ENCODE measurements at places on chromosomes 2 and 18. TPM values are rescaled to one million over a fixed set of nuclear protein-coding genes. Genes with fewer than 3 reads are reported as not detected.

Gene HMSD
- polyA plus RNA-seq: 3.6 TPM

Gene TMEM214
- 68.9 TPM for polyA plus RNA-seq

Gene R3HDM1
- 45.2 TPM for polyA plus RNA-seq

Gene CDH2
- 109 TPM for polyA plus RNA-seq

Gene SH2D6
- polyA plus RNA-seq: 1.3 TPM

Gene TMEM247
- polyA plus RNA-seq: not detected

Gene ABCB11
- 0.10 TPM for polyA plus RNA-seq

Gene ORC4
- 145 TPM for polyA plus RNA-seq

Gene TCF23
- 0.50 TPM for polyA plus RNA-seq

Gene MC2R
- polyA plus RNA-seq: not detected

Gene TMEM17
- 6.8 TPM for polyA plus RNA-seq

Gene SLC5A7
- polyA plus RNA-seq: 1.3 TPM

Gene SCYGR7
- not detected for polyA plus RNA-seq

Gene NEUROD1
- polyA plus RNA-seq: not detected

Gene SCG2
- 0.75 TPM for polyA plus RNA-seq

Gene GPR39
- polyA plus RNA-seq: 3.3 TPM

Gene LYPD6
- 18.8 TPM for polyA plus RNA-seq

DNA sequence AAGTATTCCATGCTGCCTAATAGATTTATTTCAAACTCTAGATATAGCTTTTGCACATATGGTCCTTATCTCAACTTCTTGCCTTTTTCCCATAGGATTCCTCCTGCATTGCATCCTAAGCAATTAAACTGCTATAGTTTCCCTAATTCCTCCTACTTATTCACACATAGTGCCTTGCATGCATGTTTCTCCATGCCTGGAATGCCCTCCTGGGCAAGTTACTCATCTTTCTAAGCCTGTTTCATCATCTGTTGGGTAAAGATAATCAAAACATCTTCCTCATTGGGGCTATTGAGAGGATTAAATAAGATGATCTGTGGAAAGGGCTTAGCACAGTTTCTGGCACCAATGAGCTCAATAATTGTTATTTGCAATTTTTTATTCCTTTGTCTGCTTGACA lies 726.5 kb downstream of the SLC4A3 start:
- no peak for DNase-seq

GRCh38 chr18:77197073-77197472 lies 52.6 kb upstream of the GALR1 start:
- DNase-seq: no peak

- no peak for DNase-seq
Measured at GRCh38 chr2:219228041-219228910, 1.2 kb downstream of the ATG9A start.

DNA sequence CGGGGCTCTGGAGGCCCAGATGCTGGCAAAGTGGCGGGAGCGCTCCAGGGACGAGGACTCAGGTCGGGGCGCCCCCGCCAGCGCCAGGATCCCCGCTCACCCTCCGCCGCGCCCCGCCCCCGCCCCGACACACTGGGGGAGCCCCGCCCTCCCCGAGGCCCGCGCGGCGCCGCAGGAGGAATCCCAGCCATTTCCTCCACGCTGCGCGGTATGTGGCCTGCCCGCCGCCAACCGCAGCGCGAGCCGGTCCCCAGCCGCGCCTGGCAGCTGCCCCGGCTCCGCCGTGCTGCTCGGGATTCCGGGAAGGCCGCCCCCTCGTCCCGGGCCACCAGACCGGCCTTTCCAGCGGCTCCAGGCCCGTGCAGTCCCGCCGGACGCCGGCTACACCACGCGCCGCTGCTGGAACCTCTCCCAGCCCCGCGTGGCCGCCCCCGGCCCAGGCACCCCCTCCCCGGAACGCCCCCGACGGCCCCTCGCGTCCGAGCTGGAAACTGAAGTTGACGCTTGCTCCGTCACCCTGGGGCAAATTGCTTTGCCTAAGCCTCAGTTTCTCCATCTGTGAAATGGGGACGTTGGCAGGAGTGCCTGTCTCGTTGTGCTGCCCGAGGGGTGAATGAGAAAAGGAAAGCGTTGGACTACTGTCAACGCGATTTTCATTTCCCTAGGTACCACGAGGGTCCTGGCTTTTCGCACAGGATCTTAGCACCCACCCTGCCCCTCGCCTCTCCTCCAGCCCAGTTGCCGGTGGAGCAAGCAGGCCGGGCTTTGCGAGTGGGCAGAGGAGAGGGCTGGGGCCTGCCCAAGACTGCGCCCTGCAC lies 53.6 kb downstream of the PKDCC start:
- no peak for DNase-seq

DNA sequence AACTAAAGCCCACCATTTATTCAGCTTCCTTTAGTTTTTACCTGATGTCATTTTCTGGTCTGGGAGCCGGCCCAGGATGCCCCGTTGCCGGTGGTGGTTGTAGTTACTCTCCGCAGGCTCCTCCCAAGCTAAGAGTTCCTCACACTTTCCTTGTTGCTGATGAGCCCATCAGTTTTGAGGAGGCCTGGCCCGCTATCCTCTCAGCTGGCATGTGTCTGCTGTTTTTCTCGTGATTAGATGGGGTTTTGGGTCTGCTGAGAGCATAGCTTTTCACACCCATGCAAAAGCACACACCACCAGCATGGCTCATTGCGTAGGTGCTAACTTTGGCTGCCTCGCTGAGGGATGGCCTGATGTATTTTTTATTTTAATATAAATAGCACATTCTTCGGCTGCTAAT lies 72.1 kb downstream of the PSMG2 start:
- DNase-seq: no peak

GRCh38 chr2:148675708-148676107 lies 31.2 kb downstream of the EPC2 start:
- no peak for DNase-seq

DNA sequence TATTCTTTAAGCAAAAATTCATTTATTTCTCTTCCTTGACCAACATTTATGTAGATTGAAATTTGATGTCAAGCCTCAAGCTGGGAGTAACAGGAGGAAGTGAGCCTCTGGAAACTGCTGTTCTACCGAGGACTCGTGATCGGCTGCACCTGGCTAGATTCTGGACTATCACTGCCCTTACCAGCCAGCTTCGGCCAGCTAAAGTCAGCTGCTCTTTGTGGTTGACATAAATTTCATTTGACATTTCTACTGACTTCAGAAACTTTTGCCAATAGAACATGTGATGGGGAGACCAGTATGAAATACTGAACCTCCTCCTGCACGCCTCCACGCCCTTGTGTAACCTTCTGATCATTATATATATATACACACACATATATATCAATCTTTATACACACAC lies 74.2 kb upstream of the RGPD5 start:
- no peak for DNase-seq

GRCh38 chr18:41113885-41114482 lies 841.0 kb upstream of the PIK3C3 start:
- no peak for DNase-seq

- DNase-seq: no peak
Measured at GRCh38 chr2:233116946-233117345, 56.8 kb downstream of the INPP5D start.

DNA sequence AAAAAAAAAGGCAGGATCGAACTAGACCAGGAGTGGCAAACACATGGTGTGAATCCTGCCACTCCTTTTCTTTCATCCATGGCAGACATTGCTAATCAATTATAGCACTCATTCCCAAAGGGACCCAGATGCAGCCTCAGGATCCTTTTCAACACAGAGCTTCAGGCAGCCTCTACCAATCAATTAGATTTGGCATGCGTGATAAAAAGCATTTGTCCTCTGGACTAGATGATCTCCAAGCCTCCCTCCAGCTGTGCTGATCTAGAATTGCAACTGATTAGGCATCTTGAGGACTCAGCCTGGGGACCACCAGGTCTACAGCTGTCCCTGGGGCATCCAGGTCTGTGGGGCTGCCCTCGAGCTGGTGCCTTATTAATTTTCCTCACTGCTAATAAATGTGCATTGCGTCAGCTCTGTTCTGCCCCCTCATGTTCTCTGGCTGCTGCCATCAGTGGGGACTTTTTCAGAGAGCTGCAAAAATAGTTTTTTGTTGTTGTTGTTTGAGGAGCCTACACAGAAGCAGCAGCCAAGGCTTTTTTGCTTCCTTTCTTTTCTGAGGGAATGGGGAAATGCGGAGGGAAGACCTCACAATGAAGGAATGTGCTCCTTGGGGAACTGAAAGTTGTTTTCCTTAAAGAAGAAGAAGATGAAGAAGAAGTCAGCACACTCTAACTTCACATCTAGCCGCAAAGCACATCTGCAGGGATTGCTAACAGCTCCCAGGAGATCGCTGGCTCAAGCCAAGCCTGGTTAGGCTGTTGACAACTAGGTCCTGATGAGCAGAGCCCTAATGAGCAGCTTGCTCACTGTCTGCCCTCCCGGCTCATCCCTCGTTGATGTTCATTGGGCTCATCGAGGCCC lies 8.8 kb upstream of the ATOH8 start:
- no peak for DNase-seq

- DNase-seq: no peak
Measured at GRCh38 chr2:177545143-177545542, 152.6 kb downstream of the AGPS start.

GRCh38 chr2:211723398-211723797 lies 815.2 kb downstream of the ERBB4 start:
- DNase-seq: no peak

DNA sequence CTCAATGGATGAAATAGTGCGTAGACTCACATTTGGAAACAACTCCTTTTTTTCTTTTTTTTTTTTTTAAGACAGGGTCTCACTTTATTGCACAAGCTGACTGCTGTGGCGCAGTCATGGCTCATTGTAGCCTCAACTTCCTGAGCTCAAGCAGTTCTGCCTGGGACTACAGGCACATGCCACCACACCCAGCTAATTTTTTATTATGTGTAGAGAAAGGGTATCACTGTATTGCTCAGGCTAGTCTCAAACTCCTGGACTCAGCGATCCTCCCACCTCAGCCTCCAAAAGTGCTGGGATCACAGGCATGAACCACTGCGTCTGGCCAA lies 17.4 kb downstream of the HAT1 start:
- no peak for DNase-seq

DNA sequence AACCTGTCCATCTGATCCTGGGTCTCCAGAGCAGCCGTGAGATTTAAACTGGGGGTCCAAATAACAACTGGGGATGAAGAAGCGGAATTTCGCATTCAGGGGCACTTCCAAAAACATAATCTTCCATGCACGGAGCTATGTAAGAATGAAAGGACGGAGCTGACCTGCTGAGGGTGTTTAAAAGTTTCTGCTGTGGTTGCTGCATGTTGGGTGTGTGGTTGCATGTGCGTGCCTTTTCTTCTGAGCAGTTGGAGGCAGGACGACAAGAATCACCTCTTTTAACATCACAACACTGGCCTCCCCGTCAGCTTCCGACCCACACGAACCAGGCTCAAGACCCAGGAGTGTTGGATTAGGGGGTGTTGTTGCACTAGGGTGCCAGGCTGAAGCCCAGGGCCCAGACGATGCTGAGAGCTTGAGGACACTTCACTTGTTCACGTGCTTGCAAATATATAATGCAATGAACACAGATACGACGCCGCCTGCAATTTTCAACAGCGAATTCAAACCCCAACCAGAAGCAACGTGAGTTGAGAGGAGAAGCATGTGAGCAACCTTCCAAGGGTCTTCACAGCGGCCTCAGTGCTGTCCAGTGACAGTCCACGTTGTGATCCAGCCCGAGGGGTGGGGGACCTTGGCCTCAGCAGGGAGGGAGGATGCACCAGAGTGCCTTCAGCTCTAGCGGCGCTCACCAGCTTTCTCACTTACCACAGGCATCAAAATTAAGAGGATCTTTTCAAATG lies 76.0 kb upstream of the SALL3 start:
- no peak for DNase-seq

GRCh38 chr2:220894069-220894468 lies 678.0 kb downstream of the EPHA4 start:
- DNase-seq: peak; percentile 14

DNA sequence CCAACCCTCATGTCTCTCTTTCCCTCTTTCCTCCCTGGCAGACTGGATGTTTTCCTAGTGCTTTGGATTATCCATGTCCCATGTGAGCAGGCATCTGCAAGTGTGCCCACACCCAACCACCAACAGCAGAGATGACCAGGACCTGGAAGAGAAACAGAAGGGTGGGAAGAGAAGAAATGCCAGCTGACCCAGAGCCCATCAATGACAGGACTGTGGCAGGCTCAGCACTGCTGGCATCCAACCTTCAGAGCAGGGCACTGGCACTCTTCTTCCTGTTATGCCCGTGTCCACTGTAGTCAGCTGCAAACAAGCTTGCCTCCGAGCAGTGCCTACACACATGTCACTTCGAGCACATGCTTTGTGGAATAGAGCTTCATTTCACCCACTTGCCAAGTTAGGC lies 121.1 kb downstream of the TANC1 start:
- DNase-seq: no peak

DNA sequence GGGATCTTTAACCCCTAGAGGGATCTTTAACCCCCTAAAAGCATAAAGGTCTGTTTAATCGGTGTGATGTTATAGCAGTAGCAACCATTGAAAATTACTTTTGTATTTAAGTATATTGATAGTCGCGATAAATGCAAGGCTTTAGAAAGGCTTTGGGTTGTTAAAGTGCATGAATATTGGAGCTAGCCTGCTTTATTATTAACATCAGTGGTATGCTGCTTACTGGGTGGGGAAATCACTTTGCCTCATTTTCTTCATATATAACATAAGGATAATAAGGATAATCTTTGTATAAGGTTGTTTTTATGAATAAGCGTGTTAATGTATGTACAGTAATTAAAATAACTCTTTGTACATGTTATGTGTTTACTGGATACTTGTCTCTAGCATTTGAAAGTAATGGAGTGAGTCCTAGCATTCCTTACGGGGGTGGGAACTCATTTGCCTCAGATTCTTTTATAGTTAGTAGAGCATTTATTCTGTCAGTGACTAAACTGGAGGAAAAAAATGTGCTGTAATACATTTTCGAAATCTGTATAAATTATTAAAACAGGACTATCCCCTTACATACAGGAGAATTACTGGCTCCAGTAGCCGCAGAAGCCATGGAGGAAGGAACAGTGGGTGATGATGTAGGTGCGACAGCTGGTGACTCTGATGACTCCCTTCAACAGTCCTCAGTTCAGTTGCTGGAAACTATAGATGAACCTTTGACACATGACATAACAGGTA lies 122.2 kb downstream of the BIRC6 start:
- no peak for DNase-seq

DNA sequence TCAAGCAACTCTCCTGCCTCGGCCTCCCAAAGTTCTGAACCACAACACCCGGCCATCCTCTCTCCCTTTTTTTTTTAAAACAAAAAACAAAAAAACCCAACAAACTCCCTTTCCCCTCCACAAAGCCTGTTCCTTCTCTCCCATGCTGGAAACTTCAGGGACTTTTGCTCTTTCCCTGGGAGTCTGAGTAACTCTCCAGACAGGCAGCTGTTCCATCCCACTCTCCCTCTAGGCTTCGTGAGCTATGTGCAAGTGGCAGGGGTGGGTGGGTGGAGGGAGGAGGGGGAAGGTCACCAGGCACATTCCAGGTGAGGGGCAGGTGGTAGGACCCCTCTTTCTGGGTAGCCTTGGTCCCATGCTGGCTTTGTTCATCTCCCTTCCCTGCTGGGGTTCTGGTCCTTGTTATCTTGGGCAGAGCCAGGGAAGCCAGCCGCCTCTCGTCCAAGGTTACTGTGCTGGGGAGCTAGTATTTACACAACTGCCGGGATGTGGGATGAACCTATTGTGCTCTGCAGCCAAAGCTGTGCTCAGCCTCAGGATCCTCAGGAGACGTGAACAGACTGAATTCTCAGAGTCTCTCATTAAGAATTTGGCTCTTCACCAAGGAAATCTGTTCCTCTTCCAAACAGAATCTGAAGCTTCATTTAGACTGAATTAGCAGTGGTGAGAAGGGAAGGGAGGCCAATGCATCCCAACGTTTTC lies 106.9 kb downstream of the LIPG start:
- DNase-seq: peak; percentile 55

GRCh38 chr2:95271381-95271971 lies 2.8 kb upstream of the PROM2 start:
- DNase-seq: no peak

GRCh38 chr2:102367331-102367971 lies 11.9 kb downstream of the IL18R1 start:
- no peak for DNase-seq
